ENCODE measurements at places on chromosomes 1 and 21.

DNA sequence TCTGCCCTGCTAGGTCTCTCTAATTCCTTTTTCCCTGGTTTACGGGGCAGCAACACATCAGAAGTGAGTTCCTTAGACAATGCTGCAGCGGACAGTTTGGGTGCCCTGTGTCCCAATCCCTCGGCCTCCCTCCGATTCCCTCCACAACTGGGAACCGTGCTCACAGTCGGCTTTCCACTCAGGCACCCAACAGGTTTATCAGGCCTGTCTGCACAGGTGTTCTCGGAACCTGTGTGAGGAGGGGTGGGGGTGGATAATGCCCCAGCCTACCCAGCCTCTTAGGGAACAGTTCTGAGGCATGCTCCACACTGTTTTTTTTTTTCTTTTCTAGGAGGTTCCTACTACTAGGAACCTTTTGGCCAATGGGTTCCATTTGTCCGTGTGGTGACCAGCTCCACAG, 131.2 kb downstream of the DISC1 start:
- DNase-seq: no peak

DNA sequence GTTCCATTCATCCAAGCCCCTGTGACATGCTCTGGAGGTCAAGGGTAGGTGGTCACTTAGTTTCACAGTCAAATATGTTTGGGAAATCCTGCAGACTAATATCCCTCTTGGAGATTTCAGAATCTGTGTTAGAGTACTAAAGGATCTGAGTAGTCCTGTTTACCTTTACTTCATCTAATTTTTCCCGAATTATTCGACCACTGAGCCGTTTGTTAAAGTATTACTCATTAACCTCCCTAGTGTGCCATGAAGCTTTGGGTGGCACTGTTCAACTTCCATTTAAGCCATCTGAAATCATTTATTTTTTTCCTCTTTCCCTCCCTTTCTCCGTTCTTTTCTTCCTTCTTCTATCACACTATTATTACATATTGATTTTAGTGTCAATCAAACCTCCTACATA, 109.9 kb downstream of the NGF start:
- DNase-seq: no peak

- no peak for DNase-seq
These were observed 2.7 kb upstream of the CD84 start for GRCh38 chr1:160581961-160582360.

DNA sequence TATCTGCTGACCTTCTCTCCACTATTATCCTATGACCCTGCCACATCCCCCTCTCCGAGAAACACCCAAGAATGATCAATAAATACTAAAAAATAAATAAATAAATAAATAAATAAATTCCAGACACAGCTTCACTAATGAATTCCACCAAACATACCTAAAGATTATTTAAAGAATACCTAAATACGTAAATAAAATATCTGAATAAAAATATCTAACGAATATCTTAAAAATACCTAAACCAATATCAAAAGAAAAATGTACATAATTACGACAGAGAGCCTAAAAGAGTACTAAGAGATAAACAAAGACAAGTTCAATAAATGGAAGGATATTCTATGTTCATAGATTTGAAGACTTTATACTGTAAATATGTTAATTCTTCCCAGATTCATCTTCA, 132.5 kb downstream of the FAF1 start:
- DNase-seq: no peak

- no peak for DNase-seq
These were observed 34.0 kb upstream of the BEND5 start for GRCh38 chr1:48810740-48811139.

DNA sequence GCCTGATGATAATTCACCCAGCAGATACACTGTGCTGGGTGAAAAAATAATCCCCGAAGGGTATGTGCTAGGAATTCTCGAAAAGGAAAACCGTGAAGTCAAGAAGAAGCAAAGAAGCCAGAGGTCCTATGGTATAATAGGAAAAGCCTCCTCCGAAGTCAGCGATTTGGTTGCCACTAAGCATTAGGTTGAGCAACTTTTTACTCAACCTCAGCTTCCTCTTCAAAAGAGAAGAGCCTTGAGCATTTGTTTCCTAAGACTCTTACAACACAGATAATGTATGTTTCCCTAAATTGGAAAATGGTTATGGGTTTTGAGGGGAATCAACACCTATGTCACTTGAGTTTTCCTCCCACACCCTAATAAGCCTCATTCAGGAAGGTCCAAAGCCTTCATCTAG, 21.3 kb upstream of the MNDA start:
- DNase-seq: no peak

DNA sequence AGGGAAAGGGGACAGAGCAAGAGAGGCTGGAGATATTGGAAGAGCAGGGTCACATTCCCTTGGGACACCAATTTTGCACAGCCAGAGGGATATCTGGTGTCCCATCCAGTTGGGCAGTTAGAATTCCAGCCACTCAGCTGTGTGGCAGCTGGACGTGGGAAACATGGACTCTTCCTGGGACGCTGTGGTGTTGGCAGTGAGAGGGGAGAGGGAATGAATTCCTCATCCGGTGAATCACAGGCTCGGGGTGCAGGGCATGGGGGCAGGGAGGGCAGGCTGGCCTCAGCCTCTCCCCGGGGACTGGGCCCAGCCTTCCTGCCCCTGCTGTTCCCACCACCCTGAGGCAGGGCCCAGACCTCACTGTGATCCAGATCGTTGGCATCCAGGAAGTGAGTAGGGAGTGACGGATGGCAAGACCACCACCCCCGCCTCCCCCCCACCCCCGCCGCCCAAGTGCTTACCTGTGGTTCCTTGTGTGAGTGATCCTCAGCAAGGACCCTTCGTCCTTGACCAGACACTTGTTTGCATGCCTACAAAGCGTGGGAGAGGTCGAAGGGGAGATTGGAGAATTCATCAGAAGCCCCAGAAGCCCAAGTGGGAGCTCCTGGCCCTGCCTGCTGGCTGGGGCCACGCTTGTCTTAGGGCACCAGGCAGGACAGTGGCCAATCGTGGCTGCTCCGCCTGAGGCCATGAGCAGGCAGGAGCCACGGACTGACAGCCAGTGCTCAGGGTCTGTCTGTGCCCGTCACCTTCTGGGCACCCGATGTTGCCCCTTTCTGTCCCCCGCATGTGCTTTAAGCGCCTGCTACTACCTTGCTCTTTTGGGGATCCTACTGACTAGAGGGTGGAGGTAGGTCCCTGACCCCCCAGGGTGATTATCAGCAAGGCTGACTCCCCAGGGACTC, 8.7 kb downstream of the WNT3A start:
- DNase-seq: peak; percentile 51

- peak; percentile 4 for DNase-seq
These were observed 18.9 kb downstream of the CAP1 start for GRCh38 chr1:40059338-40059959.

GRCh38 chr1:17258116-17258757, 9.3 kb downstream of the PADI3 start:
- DNase-seq: no peak

- DNase-seq: no peak
These were observed 347.9 kb downstream of the LTN1 start for GRCh38 chr21:28644762-28645161.

DNA sequence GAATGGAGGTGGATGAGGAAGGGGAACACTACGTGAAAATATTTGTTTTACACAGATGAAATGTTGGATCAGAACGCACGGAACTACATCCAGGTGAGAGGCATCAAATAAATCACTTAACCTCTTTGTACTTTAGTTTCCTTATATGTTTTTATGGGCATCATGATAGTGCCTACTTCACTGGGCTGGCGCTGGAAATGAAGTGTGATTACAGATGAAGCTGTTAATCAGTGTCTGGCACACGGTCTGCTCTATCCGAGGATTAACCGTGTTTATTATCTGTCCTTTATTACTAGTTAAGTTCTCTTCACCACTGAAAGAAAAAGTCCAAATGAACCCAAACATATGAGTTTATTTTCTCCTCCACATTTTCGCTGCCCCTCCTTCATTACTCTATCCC, 96.0 kb upstream of the TRABD2B start:
- no peak for DNase-seq

- no peak for DNase-seq
These were observed 56.5 kb downstream of the CTH start for GRCh38 chr1:70467531-70467930.

GRCh38 chr1:230246551-230246950, 179.5 kb downstream of the GALNT2 start:
- no peak for DNase-seq

GRCh38 chr1:16204634-16205333, 7.7 kb downstream of the ARHGEF19 start:
- DNase-seq: peak; percentile 36

DNA sequence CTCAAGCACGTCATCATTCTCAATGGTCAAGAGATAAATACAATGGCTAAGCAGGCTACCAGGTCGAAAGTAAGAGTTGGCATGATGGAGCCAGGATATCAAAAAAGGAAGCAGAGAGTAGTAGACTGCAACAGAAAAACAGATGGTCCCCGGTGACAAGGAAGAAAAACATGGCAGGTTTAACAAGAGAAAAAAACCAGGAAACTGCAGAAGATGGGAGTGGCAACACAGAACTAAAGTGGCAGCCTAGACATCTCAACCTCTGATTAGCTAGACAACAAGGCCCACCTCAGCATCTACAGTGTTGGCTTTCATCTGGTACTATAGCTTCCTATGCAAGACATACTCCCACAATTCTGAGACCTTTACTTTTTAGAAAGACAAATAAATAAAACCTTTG, 3.1 kb downstream of the UBR4 start:
- no peak for DNase-seq

DNA sequence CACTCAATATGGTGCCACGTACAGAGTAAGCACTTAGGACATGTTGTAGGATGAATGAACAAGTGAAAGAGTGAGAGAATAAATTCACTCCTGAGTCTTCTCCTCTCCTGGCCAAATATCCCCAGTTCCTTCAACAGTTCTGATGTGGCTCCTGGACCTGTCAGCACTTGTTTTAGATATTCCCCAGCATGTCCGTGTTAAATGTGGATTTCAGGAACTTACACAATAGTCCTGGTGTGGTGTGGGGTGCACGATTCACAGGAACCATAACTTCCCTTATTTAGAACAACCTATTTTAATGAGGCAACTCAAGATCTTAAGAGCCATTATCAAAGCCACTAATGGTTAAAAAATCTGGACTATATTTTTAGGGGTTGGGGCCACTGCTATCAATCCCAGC, 39.0 kb upstream of the MYSM1 start:
- DNase-seq: no peak

DNA sequence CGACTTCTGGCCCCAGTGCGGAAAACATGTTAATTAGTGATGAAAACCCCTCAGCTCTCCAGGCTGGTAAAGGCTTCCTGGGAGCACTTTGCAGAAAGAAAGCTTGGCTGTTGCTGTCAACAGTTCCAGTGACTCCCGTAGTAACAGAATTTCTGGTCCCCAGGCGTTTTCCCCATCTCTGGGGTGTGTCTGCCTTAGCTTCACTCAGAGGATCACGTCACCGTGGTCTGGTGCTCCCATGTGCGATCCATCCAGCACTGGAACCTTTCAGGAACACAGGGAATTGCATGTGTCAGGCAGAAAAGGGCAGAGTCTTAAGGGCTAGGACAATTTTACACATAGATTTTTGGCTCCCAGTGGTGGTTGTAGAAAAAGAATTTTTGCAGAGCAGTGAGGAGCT, 470.4 kb upstream of the USP24 start:
- no peak for DNase-seq

- DNase-seq: peak; percentile 61
These were observed 944 bp upstream of the AGO3 start for GRCh38 chr1:35929730-35930592.

- no peak for DNase-seq
These were observed 61.1 kb downstream of the SLC45A1 start for GRCh38 chr1:8378981-8379470.

DNA sequence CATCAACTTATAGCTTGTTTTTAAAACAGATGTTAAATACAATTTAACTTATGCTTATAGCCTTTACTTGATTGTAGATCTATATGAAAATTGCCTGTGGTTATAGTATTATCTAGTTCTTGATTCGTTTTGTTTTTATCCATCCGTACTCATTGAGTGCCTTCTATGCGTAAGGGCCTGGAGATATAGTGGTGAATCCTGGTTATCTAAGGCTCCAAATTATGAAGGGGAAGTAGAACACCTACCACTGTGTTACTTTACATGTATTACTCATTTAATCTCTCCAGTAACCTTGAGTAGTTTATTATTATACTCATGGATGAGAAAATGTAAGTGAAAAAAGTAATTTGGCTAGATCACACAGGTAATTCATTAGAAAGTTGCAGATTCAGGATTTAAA, 121.8 kb downstream of the OSBPL9 start:
- no peak for DNase-seq

DNA sequence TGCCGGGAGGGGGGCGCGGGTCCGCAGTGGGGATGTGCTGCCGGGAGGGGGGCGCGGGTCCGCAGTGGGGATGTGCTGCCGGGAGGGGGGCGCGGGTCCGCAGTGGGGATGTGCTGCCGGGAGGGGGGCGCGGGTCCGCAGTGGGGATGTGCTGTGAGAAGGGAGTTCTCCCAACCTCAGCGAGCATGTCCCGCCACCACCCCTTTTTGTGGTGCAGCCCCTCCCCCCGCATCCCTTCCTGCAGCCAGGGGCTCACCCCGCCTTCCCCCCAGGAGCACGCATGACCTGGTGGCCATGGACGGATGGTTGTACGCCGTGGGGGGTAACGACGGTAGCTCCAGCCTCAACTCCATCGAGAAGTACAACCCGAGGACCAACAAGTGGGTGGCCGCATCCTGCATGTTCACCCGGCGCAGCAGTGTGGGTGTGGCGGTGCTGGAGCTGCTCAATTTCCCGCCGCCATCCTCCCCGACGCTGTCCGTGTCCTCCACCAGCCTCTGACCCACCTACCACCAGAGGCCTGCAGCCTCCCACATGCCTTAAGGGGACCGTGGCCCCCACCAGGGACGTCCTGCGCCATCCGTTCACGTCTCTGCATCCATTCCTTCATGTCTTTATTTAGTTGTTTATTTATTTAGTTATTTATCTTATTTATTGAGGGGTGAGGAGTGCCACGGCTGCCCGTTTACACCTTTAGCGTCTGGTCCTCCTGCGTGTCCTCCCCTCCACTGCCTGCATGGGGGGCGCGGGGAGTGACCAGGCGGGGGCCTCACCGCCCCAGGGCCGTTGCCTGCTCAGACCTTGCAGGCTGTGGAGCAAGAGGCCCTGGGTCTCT, 1.4 kb upstream of the PLEKHN1 start:
- DNase-seq: no peak

- no peak for DNase-seq
These were observed 178.0 kb downstream of the RYR2 start for GRCh38 chr1:237219751-237220642.

- no peak for DNase-seq
These were observed 21.0 kb downstream of the CFAP74 start for GRCh38 chr1:1982379-1983232.
